ENCODE measurements at places on chromosomes 16 and 17. TPM values are rescaled to one million over a fixed set of nuclear protein-coding genes. Genes with fewer than 3 reads are reported as not detected.

The WFDC1 gene
- 3.5 TPM for polyA plus RNA-seq

The SLC5A11 gene
- polyA plus RNA-seq, result 5.1 TPM

DNA sequence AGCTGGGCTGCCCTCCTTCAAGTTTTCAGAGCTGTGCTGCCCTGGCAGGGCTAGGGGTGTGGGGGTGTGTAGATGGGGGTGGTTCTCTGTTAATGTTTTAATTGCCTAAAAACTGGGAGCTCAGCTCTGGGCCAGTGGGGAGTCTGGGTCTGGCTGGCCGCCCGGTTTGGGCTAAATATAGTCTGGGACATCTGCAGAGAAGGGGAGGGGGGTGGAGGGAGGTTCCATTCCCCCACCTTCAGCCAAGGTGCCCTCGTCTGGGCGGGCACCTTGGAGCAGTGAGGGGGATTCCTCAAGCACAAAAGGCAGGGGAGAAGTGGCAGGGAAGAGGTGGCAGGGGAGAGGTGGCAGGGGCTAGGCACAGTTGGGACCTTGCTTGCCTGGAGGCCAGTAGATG lies 13.0 kb downstream of the RARA start:
- DNase-seq, result no peak

The DPEP3 gene
- 0.14 TPM for polyA plus RNA-seq

The PYY gene
- polyA plus RNA-seq, result 0.19 TPM

The MATCAP1 gene
- polyA plus RNA-seq, result 60.3 TPM

The TMED6 gene
- 3.0 TPM for polyA plus RNA-seq

DNA sequence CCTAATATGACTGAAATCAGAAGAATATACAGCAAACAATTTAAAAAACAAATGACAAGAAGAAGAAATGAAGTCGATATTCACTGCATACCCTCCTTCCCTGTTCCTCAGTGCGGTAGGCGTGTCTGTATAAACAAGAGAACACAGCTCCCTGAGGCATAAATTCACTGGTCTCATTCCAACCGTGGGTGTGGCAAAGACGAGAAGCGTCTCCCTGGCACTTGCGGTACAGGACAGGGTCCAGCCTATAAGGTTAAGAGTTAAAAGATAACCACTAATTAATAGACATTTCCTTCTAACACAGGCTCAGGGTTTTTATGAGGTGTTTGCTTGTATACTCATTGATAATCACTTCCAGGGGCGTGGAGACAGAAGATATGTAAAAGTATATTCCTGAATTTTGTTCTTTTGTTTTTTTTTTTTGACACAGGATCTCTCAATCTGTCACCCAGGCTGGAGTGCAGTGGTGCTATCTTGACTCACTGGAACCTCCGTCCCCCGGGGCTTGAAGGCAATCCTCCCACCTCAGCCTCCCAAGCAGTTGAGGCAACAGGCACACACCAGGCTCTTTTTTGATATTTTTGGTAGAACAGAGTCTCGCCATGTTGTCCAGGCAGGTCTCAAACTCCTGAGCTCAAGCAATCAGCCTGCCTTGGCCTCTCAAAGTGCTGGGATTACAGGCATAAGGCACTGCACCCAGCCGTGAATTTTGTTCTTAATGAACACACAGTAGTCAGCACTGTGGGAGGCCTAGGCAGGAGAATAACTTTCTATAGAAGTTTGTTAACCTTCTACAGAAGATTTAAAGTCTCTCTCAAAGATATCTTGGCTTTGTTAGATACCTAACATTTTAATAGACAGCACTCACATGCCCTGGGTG lies 59.1 kb upstream of the CLEC18B start:
- no peak for DNase-seq

The CD300A gene
- polyA plus RNA-seq, result 1.00 TPM

DNA sequence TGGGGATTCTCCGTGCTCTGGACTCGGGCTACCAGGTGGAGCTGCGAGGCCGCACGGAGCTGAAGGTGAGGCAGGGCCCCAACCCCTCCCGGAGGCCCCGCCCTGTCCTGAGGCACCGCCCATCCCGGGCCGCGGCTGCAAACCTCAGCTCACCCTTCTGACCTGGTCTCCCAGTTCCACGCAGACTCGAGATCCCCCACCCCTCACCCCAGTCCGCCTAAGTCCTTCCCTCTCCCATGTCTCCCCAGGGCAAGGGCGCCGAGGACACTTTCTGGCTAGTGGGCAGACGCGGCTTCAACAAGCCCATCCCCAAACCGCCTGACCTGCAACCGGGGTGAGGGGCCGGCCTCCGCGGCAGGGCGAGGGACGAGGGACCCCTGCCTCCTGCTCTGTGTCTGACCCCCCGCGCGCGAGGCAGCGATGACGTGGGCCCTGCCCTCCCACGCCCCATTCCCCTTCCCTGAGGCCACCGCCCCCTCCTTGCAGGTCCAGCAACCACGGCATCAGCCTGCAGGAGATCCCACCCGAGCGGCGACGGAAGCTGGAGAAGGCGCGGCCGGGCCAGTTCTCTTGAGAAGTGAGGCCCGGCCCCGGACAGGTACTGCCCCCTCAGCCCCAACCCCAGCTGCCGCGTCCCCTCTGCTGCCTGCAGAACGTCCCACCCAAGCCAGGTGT lies 13.7 kb downstream of the GUCY2D start:
- no peak for DNase-seq

GRCh38 chr16:84563786-84564420 lies 54.0 kb downstream of the COTL1 start:
- no peak for DNase-seq

DNA sequence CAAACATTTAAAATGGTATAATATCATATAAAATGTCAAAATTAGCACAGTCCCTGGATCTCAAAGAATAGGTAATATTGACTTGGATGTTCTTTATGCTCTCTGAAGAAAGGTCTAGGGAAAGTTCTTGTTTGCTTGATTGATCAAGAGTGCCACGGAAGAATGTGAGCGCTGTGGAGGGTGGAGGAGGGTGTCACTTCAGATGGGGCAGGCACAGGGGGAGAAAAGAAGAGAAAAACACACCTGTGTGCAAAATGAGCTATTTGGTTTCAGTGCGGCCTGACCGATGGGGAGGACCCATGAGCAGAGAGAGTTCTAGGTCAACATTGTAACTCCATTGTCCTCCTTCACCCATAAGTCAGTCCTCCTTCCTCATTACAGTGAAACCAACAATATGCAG lies 8.8 kb upstream of the VPS4A start:
- no peak for DNase-seq

The NTN3 gene
- 3.5 TPM for polyA plus RNA-seq

GRCh38 chr16:89318430-89318758 lies 100.9 kb downstream of the ZNF778 start:
- no peak for DNase-seq

The ABCC12 gene
- polyA plus RNA-seq, result 0.08 TPM

The MARCHF10 gene
- 0.78 TPM for polyA plus RNA-seq

DNA sequence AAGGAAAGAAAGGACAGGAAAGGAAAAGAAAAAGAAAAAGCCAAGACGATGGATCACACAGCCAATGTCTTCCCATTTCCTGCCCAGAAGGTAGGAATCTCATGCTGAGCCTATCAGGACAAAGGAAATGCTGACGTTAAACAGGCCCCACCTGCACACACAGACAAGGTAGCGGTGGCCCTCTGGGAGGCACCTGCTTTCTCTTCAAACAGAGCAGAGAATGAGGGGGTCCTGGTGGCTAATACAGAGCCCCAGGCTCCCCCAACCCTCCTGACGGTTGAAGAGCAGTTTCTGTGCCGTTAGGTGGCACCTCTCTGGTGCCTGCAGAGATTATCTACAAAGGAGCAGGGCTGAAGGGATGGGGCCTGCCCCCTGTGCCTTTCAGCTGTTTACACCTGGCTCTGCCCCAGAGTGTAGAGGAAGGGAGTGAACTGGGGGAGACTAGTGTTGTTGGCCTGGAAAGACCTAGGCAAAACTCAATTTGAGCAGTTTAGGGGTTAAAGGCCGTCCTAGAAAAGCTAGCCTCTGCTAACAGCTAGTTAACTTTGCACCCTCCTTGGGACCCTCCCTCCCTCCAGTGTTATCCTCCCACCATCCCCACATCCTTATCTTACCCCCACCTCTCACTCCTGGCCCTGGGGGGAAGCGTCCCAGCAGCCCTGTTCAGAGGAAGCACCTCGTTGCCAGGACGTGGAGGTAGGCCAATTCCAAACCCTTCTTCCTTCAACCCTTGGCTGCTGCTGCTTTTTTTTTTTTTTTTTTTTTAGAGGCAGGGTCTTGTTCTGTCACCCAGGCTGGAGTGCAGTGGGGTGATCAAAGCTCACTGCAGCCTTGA lies 56.3 kb downstream of the ARHGAP27 start:
- no peak for DNase-seq

The MNT gene
- 13.0 TPM for polyA plus RNA-seq

The MPP3 gene
- polyA plus RNA-seq, result 15.0 TPM

- no peak for DNase-seq
Measured at GRCh38 chr17:45949755-45950320, 49.2 kb upstream of the STH start.

DNA sequence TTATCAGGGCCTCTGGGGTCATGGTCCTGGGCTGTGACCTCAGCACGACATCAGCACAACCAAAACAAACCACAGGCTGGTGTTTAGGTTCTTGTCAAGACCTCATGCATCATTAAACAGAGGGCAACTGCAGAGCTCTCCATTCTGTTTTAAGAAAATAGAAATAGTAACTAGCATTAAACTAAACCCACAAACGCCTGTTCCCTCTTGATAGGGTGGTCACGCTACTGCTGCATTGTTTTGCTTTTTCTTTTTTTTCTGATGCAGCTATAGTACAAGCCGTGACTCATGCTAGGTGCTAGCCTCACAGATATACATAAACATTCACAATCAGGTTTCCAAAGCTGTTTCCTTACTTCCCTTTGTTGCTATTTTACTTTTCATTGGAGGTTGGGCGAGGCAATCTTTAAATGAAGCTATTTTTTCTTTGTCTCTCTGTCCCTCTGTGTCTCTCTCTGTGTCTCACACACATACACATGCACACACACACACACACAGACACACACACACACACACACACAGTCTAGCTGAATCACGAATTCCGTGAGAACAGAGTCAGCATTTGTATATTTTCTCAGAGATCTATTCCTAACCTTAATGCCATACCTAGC lies 310.3 kb downstream of the CDH13 start:
- DNase-seq, result no peak

The HP gene
- 0.85 TPM for polyA plus RNA-seq

GRCh38 chr17:28747051-28747691 lies 3.4 kb downstream of the TRAF4 start:
- DNase-seq, result no peak

DNA sequence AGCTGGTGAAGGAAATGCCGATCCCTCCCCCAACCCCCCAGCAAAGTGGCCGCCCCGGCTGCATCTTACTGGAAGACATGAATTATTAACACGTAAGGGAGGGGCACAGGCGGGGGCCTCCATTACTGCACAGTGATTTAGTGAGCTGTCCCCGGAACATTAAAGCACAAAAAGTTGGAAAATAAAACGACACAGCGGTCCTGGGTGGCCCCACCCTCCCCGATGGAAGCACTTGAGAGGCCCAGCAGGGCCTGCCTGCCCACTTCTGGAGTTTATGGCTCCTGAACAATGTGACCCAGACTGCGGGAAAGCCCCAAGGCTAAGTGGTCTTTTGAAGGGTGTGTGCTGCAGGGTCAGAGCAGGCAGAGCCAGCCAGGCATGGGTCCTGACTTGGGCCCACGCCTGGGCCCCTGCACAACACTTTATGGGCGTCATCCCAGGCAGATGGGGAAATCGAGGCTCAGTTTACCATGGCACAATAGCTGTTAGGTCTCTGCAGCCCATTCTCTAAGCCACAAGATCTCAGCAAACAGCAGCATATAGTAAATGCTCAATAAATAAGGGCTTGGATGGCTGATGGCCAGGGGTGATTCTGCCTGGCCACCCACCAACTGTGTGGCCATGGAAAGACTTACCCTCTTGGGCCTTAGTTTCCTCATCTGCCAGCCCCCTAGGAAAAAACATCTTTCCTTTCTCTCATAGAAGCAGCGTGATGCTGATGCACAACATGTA lies 22.8 kb downstream of the CCDC102A start:
- DNase-seq, result peak; percentile 86

DNA sequence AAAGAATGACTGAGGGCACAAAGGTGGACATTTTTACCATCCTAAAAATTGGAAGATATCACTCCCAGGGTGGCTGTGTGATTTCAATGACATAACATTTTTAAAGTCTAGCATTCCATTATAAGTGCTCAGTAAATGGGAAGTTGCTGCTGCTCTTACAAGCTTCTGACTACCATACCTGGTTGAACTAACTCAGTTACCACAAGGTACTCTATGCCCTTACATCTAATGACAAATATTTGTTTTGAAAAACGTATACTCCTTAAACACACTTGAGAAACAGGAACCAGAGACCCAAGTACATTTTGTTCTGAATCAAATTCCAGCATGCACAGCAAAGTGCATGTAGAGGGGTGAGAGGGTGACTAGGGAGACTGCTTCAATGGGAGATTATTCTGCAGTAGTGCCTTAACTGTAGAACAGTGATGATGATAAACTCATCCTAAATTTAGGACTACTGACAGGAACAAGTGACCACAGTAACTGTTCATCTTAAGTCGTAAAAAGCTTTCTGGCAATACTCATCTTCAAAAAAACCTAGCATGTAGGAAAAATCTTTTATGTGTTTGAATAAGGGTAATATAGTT lies 83.5 kb downstream of the KANSL1 start:
- DNase-seq, result no peak

The ACBD4 gene
- polyA plus RNA-seq, result 11.0 TPM

GRCh38 chr17:43576563-43577229 lies 30.6 kb upstream of the ETV4 start:
- peak; percentile 80 for DNase-seq

DNA sequence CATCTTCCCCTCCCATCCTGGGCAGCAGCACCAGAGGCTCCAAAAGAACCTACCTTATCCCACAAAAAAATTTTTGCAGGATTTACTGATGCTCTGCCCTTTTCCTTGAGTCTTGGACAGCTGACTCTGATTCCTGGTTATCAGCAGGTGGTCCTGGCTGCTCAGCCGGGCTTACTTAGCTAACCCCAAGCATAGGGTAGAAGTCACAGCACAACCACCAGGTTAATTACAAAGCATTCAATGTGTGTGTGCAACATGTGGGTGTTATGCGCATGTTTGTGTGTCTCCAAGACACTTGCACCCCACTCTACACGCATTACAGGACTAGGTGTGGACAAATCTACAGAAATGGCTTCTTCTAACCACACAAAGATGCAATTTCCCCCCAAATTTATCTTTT lies 36.3 kb downstream of the PECAM1 start:
- no peak for DNase-seq

The CTRB2 gene
- not detected for polyA plus RNA-seq

The UTS2R gene
- polyA plus RNA-seq, result 0.70 TPM

The CCL13 gene
- polyA plus RNA-seq, result 0.30 TPM

Measured in renal cortex interstitium (tissue), 15 donors.